ENCODE measurements at places on chromosomes 11 and 22. TPM values are rescaled to one million over a fixed set of nuclear protein-coding genes. Genes with fewer than 3 reads are reported as not detected.

The PATE1 gene
- total RNA-seq: not detected

The EMID1 gene
- 3.5 TPM for total RNA-seq

The GLYAT gene
- total RNA-seq: not detected

The MUC5B gene
- under 0.01 TPM for total RNA-seq

The ESRRA gene
- total RNA-seq: 23.9 TPM

The SEPTIN5 gene
- total RNA-seq: 5.6 TPM

The BCO2 gene
- 1.2 TPM for total RNA-seq

The SYT7 gene
- 0.22 TPM for total RNA-seq

The OTOG gene
- total RNA-seq: not detected

The OR8D1 gene
- not detected for total RNA-seq

The OR5B2 gene
- total RNA-seq: not detected

The C11orf87 gene
- total RNA-seq: not detected

The SAA4 gene
- not detected for total RNA-seq

The CDC42EP2 gene
- 3.1 TPM for total RNA-seq

The KDM4E gene
- total RNA-seq: not detected

The FLRT1 gene
- not detected for total RNA-seq

The APOC3 gene
- total RNA-seq: not detected

The PLEKHB1 gene
- total RNA-seq: 1.2 TPM

The SORL1 gene
- not detected for total RNA-seq

The TNNT3 gene
- total RNA-seq: 10.1 TPM

The GDPD4 gene
- total RNA-seq: not detected

The HBB gene
- not detected for total RNA-seq

Measured in placental epithelial cell (primary cell).